Stimulated activated CD8-positive, alpha-beta memory T cell treated with anti-CD3 and anti-CD28 coated beads, Interleukin-2, amount 100 ng/mL, for 48 hours (primary cell): ENCODE measurements at places on chromosomes 11 and 22.

DNA sequence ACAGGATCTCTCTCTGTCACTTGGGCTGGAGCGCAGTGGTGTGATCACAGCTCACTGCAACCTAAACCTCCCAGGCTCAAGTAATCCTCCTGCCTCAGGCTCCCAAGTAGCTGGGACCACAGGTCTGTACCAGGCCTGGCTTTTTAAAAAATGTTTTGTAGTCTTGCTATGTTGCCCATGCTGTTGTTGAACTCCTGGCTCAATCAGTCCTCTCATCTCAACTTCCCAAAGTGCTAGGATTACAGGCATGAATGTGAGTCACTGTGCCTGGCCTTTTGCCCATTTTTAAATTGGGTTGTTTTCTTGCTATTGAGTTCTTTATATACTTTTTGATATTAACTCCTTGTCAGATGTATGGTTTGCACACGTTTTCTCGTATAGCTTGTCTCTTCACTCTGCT, 33.0 kb upstream of the PITPNB start:
- DNase-seq = no peak

GRCh38 chr11:125925804-125926203, 20.0 kb upstream of the VSIG10L2 start:
- DNase-seq = no peak

GRCh38 chr22:44578110-44578457, 80.1 kb upstream of the RTL6 start:
- DNase-seq = no peak

DNA sequence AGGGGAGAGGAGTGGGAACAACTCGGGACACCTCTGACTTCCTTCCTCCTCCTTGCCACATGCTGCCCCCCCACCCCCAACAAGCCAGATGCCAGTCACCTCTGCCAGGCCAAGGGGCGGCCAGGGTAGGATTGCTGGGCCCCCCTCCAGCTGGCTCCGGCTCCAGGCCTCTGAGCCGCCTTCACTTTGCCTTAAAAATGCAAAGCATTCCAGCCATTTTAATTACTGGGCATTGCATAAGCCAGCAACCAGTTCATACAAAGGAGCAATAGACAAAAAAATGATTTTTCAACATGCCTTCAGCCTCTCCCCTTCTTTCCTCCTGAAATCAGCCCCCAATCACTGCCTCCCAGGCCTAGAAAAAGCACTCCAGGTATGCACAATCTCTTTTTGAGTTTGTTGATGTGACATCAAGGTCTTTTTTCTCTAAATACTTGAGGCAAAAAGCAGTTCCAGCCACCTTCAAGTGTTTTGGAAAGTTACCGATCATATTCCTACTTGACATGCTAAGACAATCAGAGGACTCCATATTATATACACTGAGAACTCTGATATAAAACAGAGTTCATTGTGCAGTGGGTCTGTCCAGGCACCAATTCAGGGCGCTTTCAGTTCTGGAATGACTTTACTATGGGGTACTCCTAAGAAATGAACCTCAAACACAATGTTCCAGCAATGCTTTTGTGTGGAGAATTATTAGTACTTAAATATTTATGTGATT, 12.4 kb upstream of the TIMP3 start:
- DNase-seq = no peak

DNA sequence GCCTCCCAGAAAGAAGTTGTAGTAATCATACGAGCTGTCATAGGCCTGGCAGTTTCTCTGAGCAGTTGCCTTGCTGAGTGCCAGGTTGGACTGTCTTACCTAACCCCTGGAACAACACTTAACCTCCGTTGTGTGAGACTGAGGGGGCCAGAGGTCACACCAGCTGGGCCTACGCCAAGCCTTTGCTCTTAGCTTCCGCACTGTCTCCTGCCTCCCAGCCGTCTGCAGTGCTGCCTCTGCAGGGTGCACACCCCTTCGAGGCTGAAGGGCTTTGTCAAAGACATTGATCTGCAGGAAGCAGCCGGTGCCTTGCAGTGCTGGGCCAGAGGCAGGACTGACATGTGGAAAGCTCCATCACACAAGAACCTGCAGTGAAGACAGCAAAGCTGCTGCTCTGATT, 16.7 kb downstream of the TAB1 start:
- DNase-seq = no peak

- DNase-seq = no peak
Measured at GRCh38 chr22:34951212-34951611, 114.7 kb upstream of the ISX start.

DNA sequence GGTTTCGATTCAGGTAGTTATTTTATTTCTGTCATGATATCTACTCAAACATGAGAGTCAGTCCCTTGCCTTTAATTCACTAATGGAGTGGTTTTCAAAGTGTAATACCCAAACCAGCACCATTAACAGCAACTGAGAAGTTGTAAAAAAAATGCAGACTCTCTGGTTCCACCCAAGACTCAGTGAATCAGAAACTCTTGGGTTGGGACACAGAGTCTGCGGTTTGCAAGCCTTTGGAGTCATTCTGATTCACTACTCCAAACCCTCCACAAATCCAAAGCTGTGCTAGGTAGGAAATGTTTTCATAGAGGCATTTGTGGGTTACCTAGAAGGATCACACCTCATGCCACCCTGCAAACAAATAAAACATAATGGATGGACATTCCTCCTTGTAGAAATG, 340.1 kb downstream of the NTM start:
- DNase-seq = no peak
